ENCODE measurements at places on chromosomes 2 and 18.

DNA sequence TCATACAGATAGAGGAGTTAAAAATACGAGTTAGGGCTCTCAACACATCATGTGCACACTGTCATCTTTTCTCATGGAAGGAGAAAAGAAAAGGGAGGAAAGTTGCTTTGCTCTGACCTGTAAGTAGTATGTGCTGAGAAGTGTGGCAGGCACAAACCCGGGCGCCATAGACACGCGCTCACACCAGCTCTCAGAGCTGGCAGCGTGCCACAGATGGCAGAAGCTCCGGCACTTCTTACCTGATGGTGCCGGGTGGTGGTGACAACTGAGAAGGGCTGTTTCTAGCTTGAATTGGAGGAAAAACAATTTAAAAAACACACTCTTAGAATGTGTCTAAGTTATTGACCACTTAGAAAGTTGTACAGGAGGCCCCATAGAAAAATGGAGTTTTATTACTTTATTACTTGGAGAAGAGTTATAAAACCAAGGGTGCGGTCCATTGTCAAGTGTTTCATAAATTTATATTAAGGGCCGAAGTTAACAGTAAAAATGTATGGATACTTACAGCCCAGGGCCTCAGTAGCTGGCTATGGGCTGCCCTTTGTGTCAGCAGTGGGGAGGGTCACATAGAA is 92.2 kb downstream of the DPP4 start:
- no peak for DNase-seq

DNA sequence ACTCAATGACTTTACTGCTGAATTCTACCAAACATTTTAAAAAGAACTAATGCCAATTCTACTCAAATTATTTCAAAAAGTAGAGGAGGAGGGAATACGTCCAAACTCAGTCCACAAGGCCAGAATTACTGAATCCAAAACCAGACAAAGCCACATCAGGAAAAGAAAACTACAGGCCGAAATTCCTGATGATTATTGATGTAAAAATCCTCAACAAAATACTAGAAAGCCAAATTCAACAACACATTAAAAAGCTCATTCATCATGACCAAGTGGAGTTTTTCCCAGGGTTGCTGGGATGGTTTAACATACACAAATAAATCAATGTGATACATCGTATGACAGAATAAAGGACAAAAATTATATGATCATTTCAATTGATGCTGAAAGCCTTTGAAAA is 103.9 kb upstream of the UBE2E3 start:
- no peak for DNase-seq

GRCh38 chr2:63614983-63615945 is 26.5 kb downstream of the MDH1 start:
- DNase-seq, result peak; percentile 68

DNA sequence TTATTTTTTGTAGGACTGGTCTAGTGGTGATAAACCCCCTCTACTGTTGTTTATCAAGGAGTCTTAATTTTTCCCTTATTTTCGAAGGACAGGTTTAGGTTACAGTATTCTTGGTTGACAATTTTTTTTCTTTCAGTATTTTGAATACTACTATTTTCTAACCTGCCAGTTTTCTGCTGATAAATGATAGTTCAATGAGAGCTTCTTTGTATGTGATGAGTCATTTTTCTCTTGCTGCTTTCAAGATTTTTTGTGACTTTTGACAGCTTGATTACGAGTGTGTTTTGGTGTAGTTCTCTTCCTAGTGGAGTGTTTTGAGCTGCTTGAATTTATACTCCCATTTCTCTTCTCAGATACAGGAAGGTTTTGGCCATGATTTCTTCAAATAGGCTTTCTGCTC is 77.5 kb downstream of the ACSL3 start:
- no peak for DNase-seq

DNA sequence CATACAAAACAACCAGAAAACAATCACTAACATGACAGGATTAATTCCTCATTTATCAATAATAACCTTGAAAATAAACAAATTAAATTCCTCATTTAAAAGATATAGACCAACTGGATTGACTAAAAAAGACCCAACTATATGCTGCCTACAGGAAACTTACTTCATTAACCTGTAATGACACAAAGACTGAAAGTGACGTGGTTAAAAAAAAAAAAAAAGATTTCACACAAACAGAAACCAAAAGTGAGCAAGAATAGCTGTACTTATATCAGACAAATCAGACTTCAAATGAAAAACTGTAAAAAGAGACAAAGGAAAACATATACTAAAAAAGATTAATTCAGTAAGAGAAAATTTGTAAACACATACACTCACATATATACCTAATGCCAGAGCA is 201.2 kb downstream of the CCDC178 start:
- no peak for DNase-seq

GRCh38 chr2:3405876-3406275 is 26.4 kb downstream of the TRAPPC12 start:
- DNase-seq, result no peak

- no peak for DNase-seq
These were observed 16.8 kb downstream of the EVX2 start for GRCh38 chr2:176066645-176067588.

DNA sequence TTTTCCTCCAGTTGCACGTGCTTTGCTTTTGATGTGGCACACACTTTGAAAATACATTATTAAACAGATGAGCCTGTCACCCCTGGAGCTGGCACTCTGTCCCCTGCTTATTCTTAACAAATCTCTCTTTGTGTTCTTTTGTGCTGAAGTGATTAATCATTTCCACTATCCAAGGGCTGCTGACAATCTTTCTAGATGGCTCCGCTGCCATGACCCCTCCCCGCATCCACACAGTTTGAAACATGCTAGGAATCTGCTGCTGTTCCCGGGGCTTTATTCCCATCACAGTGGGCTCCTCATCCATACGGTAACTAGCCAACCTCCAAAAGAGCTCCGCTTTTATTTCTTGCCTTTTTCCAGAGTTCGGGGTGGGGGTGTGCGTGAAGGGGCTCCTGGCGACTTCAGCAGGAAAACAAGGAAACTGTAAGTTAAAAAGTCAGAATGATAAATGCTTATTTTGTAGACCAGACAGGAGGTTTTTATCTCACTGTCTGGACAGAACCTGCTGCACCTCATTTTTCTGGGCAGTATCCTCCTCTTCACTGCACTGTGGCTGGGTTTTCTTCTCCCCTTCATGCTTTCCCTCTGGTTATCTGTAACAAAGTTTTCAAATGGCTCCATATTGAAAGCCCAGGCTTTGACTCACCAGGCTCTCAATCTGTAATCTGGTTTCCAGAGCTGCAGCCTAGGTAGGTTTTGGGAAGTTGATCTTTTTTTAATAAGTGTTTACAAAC is 319.7 kb downstream of the AFF3 start:
- DNase-seq, result no peak

- DNase-seq, result no peak
These were observed 528.0 kb upstream of the TNP1 start for GRCh38 chr2:217387776-217388387.

DNA sequence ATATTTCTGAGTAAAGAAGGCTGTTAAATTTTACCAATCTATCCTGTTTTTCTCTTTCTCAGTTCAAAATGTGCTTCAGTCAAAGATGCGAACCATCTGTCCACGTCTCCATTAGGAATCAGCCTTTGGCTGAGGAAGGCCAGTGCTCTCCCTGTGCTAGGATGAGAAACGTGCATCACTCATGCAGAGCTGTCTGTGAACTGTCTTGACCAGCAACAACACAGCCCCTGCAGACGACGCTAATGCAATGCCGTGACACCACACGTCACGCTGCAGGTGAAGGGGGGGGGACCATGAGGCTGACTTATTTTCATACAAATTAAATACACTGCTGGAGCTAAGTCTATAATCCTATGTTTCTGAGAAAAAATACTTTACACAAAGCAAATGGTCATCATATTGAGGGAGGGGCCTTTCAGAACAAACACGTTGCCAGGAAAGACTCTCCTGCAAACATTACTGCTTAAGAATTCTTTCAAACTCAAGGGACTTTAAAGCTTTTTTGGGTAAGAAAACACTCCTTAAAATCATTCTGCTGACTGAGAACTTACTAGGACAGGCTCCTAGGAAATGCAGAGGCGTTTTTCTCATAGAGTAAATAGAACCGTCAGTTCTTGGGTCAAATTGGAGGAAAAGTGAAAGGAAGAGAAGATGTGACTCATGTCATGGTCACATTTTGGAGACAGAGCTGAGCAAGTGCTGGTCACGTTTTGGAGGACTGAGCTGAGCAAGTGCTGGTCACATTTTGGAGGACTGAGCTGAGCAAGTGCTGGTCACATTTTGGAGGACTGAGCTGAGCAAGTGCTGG is 97.0 kb downstream of the MBP start:
- no peak for DNase-seq

DNA sequence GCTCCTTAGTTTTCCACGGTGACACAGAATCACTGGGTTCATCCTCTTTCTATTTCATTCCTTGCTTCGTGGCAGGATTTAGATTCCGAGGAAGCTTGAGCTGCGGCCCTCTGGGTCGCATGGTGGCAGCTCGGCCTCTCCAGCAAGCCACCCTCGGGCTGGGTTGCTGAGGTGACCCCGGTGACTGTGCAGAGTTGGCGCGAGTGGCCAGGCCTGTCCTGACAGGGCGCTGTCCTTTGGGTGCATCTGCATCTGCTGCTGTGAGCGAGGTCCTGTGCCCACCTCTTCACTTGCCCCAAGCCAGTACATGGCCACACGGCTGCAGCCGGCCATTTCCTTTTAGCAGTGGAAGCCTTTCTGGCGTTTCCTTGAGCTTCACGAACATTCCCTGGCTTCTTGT is 21.8 kb downstream of the PRELID3A start:
- DNase-seq, result no peak

DNA sequence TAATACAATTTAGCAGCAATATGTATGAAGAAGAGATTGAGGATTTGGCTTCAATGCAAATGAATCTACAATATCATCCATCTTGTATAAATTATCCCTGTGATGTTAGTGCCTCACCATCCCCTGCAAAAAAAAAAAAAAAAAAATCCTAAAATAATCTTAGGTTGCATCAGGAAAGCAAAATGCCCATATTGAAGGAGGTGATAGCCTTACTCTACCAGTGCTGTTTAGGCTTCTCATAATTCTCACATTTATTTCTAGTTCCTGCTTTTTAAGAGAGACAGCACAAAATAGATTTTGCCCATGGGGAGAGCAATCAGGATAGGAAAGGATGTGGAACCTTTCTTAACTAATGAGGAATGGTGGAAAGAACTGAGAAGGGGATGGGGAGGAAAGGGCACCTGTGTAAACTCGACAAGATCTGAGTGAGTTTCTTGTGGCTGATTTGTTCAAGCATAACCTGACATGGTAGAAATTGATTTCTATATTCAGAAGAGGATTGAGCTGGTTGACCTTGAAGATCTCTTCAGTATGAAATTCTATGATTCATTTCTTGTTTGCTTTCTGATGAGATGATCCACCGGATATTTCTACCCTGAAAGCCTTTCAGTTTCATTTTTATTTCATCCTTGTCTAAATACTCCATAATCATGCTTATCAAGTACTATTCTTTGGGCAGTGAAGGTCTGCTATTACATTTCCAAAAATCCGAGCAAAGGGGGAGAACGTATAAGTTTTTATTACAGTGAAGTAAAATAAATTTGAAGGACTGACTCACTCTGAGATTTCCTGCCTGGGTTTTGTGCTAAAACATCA is 391.2 kb downstream of the PTPRM start:
- DNase-seq, result no peak

DNA sequence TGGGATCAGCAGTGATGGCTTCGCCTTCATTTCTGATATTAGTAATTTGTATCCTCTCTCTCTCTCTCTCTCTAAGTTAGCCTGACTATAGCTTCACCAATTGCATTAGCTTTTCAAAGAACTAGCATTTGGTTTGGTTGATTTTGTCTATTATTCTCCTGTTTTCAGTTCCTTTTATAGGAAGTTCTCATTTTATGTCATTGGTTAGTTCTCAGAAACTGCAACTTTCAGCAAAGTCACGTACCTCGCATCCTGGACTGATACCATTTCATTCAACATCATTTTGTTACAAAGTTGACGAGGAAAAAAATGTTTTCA is 450.8 kb downstream of the EIPR1 start:
- no peak for DNase-seq

Data from dermis microvascular lymphatic vessel endothelial cell (primary cell).